ENCODE measurements at places on chromosomes 2 and 18. TPM values are rescaled to one million over a fixed set of nuclear protein-coding genes. Genes with fewer than 3 reads are reported as not detected.

The SLC8A1 gene
- total RNA-seq, result 0.51 TPM

The MRPL30 gene
- 33.8 TPM for total RNA-seq

The DYNAP gene
- total RNA-seq, result not detected

The RNF144A gene
- total RNA-seq, result 7.6 TPM

The TWIST2 gene
- 20.7 TPM for total RNA-seq

The FAM237A gene
- not detected for total RNA-seq

The MATN3 gene
- total RNA-seq, result 13.7 TPM

The TDRD15 gene
- total RNA-seq, result not detected

The IMP4 gene
- total RNA-seq, result 163 TPM

The CDC42EP3 gene
- total RNA-seq, result 27.9 TPM

The CRYGD gene
- not detected for total RNA-seq

The SERPINB3 gene
- not detected for total RNA-seq

The KIF5C gene
- total RNA-seq, result 0.42 TPM

The SPP2 gene
- not detected for total RNA-seq

The ZNF892 gene
- 0.42 TPM for total RNA-seq

The EVX2 gene
- 0.02 TPM for total RNA-seq

The ZSWIM2 gene
- total RNA-seq, result not detected

The ST6GAL2 gene
- 15.6 TPM for total RNA-seq

The FSHR gene
- total RNA-seq, result 0.07 TPM

The TNFRSF11A gene
- 8.3 TPM for total RNA-seq

The ECEL1 gene
- 0.22 TPM for total RNA-seq

The FEV gene
- total RNA-seq, result not detected

The CD207 gene
- total RNA-seq, result not detected

The UGT1A3 gene
- 0.13 TPM for total RNA-seq

The MZT2B gene
- 389 TPM for total RNA-seq

The TGFA gene
- 8.7 TPM for total RNA-seq

The AMER3 gene
- not detected for total RNA-seq

The RELCH gene
- 14.2 TPM for total RNA-seq

The B3GNT7 gene
- total RNA-seq, result 2.6 TPM

The GPR35 gene
- total RNA-seq, result 0.98 TPM

The STEAP3 gene
- 44.9 TPM for total RNA-seq

The B4GALT6 gene
- 7.5 TPM for total RNA-seq

The GAD1 gene
- total RNA-seq, result 0.54 TPM

The MGAT4A gene
- total RNA-seq, result 1.6 TPM

The RAB11FIP5 gene
- total RNA-seq, result 38.7 TPM

The RAMP1 gene
- not detected for total RNA-seq

The LINC00305 gene
- total RNA-seq, result not detected

The C2orf92 gene
- 1.1 TPM for total RNA-seq

The RNF125 gene
- total RNA-seq, result 0.23 TPM

The TCF7L1 gene
- 10.3 TPM for total RNA-seq
